ENCODE measurements at places on chromosomes 4 and X. TPM values are rescaled to one million over a fixed set of nuclear protein-coding genes. Genes with fewer than 3 reads are reported as not detected.

Gene P2RY10
- 85.3 TPM for total RNA-seq

Gene UGT2B15
- total RNA-seq: not detected

GRCh38 chr4:143858456-143858855 lies 46.9 kb downstream of the GYPE start:
- H3K27me3 ChIP-seq: no peaks in the 10 kb centered on the region
- H3K27ac ChIP-seq: no peak overlapping the region
- H3K4me3 ChIP-seq: no peak overlapping the region
- H3K4me1 ChIP-seq: no peaks in the 10 kb centered on the region

GRCh38 chr4:39118034-39118658 lies 56.1 kb downstream of the KLHL5 start:
- peaks cover 15% of the 10 kb centered on the region for H3K36me3 ChIP-seq
- peak; percentile 8 for DNase-seq
- peaks cover 14% of the 10 kb centered on the region for H3K4me1 ChIP-seq
- no peak overlapping the region for H3K27ac ChIP-seq
- no peaks in the 10 kb centered on the region for H3K27me3 ChIP-seq

- peaks cover 38% of the 10 kb centered on the region for H3K4me1 ChIP-seq
- no peak overlapping the region for H3K27ac ChIP-seq
Observed at GRCh38 chr4:972651-973424, 531 bp downstream of the DGKQ start.
